Left hindlimb (tissue), 1 donor: ENCODE measurements at places on chromosomes 7 and 10.

GRCh38 chr10:49362596-49363260 is 33.2 kb downstream of the DRGX start:
- no peak for DNase-seq

DNA sequence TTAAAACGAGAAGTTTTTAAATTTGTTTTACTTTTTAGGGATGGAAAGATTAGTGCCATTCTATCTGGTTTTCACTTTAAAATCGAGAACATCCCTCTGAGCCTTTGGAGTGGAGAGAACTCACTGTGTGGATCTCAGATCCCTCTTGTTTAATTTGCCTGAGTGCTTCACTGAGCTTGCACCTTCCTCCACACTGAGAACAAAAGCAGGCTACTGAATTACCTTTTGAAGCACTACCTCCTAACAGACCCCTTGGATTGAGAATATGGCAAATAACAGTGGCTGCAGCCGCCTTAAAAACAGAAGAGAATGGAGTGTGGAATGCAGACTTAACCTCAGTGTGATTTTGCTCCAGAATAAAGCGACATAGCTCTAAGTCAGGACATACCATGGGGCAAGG is 204.7 kb downstream of the CNTNAP2 start:
- no peak for DNase-seq

DNA sequence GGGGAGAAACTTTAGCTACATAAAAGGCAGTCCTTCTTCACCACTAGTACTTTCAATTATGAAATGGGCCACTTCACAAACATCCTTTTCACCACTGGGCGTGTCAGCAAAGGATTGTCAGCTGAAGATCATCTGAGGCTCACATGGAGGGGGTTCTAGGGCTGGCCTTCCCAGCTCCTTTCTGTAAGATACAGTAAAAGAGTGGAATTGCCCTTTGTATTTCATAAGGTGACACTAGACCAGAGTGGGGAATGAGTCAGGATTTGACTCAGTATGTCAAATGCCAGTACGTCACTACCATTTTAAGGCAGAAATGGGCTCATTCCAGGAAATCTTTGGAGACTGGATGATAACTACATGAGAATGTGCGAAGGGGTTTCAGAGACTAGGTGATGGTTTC is 21.2 kb upstream of the BLOC1S2 start:
- no peak for DNase-seq

GRCh38 chr7:46139079-46139478 is 218.0 kb upstream of the IGFBP3 start:
- DNase-seq, result no peak

DNA sequence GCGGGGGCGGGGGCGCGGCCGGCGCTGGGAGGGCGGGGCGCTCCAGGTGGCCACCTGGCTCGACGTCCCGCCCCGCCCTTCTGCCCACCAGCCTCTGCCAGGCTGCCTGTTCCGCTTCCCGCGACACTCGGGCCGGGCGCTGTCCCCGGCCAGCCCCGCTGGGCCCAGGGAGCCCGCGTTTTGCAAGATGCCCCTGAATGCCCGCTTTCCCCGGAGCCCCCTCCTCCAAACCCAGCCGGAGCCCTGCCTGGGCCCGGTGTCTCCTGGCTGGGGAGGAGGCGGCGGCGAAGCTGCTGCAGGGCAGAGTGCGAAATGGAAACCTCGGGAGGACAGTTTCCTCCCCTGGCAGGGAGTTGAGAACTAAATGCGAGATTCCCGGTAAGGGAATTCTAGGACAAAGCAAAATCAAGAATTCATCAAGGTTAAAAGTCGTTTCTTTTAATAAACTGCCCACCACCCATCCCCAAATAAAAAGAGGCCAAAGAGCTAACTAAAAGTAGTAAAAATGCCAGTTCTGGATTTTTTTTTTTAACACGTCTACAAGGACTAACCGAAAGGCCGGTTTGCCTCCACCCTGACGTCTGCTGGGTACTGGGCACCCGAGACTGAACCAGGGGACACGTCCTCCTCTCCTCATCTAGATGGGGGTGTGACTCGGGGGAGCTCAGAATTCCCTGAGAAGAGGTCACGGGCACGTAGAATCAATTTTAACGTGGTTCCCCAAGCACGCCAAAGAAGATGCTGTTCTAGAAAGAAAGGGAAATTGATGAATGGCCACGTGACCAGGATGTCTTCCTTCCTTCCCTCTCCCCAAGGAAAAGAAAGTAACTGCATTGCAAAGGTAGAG is 200.4 kb upstream of the NFE2L3 start:
- DNase-seq, result no peak
